Nephron progenitor cell (in vitro differentiated cells): ENCODE measurements at places on chromosomes 1 and 21.

- H3K4me3 ChIP-seq = no peak overlapping the region
- peaks cover 4% of the 10 kb centered on the region for H3K4me1 ChIP-seq
- H3K27ac ChIP-seq = no peak overlapping the region
- no peaks in the 10 kb centered on the region for H3K36me3 ChIP-seq
- H3K27me3 ChIP-seq = no peaks in the 10 kb centered on the region
Observed at GRCh38 chr1:115783311-115783710, 14.8 kb upstream of the CASQ2 start.

- H3K36me3 ChIP-seq = no peaks in the 10 kb centered on the region
- H3K27ac ChIP-seq = no peak overlapping the region
- no peaks in the 10 kb centered on the region for H3K27me3 ChIP-seq
- H3K4me1 ChIP-seq = no peaks in the 10 kb centered on the region
- DNase-seq = no peak
Observed at GRCh38 chr1:173269490-173270230, 62.5 kb upstream of the TNFSF4 start.

- H3K4me1 ChIP-seq = peaks cover 40% of the 10 kb centered on the region
- DNase-seq = no peak
- no peak overlapping the region for H3K4me3 ChIP-seq
- no peak overlapping the region for H3K27ac ChIP-seq
- peaks cover 13% of the 10 kb centered on the region for H3K27me3 ChIP-seq
- H3K36me3 ChIP-seq = no peaks in the 10 kb centered on the region
Observed at GRCh38 chr1:24437631-24438396, 22.2 kb downstream of the NIPAL3 start.

DNA sequence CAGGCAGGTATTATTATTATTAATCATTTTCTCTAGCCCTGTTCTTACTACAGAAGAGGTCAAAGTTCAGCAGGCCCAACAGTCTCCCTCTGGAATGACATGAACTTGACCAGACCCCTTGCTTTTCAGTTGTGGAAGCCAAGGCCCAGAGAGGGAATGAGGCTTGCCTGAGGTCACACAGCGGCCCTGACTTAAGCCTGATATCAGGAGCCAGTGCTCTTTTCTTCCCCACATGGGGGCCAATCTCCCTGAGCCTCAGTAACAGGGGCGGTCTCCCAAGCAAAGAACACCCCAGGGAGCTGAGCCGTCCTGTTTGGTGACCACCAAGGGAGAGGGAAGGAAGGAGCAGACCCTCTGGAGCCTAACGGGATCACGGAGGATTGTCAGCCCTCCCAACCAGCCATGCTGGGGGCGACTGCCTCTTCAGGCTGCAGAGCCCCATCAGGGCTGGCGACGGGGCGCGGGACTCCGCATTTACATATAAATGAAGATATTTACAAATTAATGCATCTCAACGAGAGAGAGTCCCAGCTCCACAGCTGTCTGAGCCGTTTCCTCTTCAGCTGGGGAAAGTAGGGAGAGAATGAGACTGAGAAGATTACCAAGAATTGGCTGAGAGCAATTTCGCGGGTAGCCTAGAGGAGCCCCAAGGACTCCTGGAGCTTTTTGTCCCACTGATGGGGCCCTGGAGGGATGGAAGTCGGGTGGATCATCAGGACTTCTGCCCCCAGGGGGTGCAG lies 186.1 kb upstream of the KLHDC7A start:
- peaks cover 74% of the 10 kb centered on the region for H3K27me3 ChIP-seq
- H3K4me1 ChIP-seq = peaks cover 32% of the 10 kb centered on the region
- no peak overlapping the region for H3K4me3 ChIP-seq
- H3K27ac ChIP-seq = no peak overlapping the region

DNA sequence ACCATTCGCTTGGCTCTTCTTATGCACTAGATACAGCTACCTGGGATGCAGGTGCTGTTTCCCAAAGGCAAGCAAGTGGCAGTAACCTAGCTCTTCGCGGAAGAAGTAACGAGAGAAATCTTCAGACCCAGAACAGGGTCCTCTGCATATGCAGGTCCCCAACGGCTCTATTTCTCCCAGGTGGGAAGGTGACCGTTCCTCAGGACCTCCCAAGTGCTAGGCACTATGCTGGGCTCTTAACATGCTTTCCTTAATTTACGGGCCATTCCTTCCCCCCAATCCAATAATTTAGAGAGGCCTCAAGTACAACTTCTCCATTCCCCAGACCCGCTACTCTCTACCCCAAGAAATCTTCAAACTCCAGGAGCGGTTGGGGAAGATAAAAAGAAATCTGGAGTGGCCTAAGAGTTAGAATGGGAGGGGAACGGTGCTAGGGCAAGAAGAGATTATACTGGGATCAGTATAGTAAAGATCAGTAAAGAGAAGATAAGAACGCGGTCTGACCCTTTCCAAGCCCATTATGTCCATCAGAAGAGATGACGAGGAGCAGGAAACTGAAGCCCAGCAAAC lies 410 bp downstream of the TXNDC12 start:
- peaks cover 25% of the 10 kb centered on the region for H3K36me3 ChIP-seq
- H3K27me3 ChIP-seq = peaks cover 3% of the 10 kb centered on the region
- peak overlapping the region; percentile 97 for H3K4me3 ChIP-seq
- peaks cover 52% of the 10 kb centered on the region for H3K4me1 ChIP-seq
- H3K27ac ChIP-seq = peak overlapping the region; percentile 84
- DNase-seq = no peak

DNA sequence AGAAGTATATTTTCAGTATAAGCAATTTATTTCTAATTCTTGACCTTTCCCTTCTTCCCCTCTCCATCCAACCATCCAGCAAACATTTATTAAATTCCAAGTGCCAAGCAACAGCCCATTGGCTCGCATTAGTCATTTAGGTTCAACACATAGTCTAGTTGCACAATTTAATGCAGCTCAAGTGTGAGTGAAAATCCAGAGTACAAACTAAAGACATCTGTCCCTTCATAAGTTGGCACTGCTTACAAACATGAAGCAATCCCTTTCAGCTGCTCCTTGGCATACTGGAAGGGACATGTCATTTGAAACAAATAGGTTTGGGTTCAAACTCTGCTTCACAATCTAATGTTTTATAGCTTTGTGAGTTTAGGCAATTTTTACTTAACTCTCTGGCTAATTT lies 10.7 kb downstream of the CASQ2 start:
- peaks cover 3% of the 10 kb centered on the region for H3K27me3 ChIP-seq
- peaks cover 33% of the 10 kb centered on the region for H3K4me1 ChIP-seq
- H3K4me3 ChIP-seq = no peak overlapping the region
- DNase-seq = no peak

GRCh38 chr1:99180915-99181314 lies 83.4 kb upstream of the PLPPR4 start:
- H3K27ac ChIP-seq = no peak overlapping the region
- no peak overlapping the region for H3K4me3 ChIP-seq
- no peaks in the 10 kb centered on the region for H3K36me3 ChIP-seq

DNA sequence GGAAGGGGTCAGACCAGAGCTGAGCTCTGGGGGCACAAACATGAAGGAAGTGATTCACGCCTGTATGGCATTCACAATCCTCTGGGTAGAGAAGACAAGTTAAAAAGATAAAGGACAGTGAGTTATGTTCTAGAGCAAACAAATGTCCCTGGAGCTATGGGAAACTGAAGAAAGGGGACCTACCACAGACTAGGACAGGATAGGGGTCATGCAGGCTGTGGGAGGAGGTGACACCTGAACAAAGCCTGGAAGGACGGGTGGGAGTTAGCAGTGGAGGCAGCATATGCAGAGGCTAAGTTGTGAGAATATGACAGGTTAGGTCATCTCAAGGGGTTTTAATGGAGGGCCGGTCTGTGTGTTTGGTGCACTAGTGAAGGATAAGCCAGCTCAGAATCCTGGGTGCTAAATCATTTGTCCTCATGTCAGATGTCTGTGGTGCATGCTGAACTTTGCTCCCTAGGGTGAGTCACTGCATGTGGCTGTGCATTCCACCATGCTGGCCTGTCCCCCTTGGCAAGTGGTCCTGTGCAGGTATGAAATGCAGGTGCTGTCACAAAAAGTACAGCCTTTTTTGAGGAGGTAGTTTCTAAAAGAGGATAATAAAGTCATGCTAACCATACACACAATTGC lies 28.5 kb downstream of the TNN start:
- H3K4me1 ChIP-seq = no peaks in the 10 kb centered on the region
- peaks cover 14% of the 10 kb centered on the region for H3K27me3 ChIP-seq
- H3K4me3 ChIP-seq = no peak overlapping the region
- no peak for DNase-seq

GRCh38 chr1:244796719-244797406 lies 38.6 kb upstream of the COX20 start:
- H3K36me3 ChIP-seq = no peaks in the 10 kb centered on the region
- no peak overlapping the region for H3K4me3 ChIP-seq
- peak; percentile 70 for DNase-seq
- no peak overlapping the region for H3K27ac ChIP-seq
- peaks cover 5% of the 10 kb centered on the region for H3K27me3 ChIP-seq

DNA sequence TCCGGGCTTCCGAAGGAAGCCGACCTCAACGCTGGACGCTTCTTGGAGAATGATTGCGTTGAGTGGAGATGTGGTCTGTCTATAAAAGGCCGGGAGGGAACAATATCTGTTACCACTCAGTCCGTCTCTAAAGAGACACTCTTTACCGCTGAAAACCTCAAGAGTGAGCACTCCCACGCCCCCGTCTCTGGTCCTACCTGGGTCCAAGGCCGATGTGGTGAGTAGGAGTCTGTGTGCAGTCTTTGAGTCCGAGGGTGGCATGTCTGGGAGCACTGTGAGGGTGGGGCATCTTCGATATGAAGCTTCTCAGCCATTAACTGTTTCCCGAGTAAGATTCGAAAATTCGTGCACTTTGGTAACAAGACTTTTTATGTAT lies 576 bp downstream of the ZFP69 start:
- peak overlapping the region; percentile 22 for H3K27ac ChIP-seq
- no peak for DNase-seq
- peak overlapping the region; percentile 86 for H3K4me3 ChIP-seq
- peaks cover 22% of the 10 kb centered on the region for H3K4me1 ChIP-seq
- peaks cover 46% of the 10 kb centered on the region for H3K36me3 ChIP-seq

- H3K27me3 ChIP-seq = peaks cover 7% of the 10 kb centered on the region
- H3K4me1 ChIP-seq = peaks cover 46% of the 10 kb centered on the region
- H3K36me3 ChIP-seq = peaks cover 7% of the 10 kb centered on the region
- no peak for DNase-seq
- H3K4me3 ChIP-seq = no peak overlapping the region
Observed at GRCh38 chr1:207069858-207070506, 16.9 kb downstream of the PFKFB2 start.

DNA sequence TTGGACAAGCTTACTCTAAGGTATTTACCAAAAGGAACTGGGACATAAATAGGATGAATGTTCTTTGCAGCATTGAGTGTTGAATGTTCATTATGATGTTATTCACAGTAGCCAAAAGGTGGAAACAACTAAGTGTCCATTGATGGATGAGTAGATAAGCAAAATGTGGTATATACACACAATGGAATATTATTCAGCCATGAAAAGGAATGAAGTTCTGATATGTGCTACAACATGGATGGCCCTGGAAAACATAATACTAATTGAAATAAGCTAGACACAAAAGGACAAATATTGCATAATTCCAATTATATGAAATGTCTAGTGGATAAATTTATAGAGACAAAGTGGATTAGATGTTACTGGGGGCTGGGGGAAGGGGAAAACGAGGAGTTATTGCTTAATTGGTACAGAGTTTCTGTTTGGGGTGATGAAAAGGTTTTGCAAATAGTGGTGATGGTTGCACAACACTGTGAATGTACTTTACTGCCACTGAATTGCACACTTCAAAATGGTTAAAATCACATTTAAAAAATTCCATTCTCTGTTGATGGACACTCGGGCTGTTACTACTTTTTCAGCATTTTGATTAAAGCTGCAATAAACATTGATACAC lies 2.9 kb downstream of the MTARC1 start:
- no peak for DNase-seq
- H3K36me3 ChIP-seq = peaks cover 18% of the 10 kb centered on the region
- H3K27ac ChIP-seq = no peak overlapping the region
- no peak overlapping the region for H3K4me3 ChIP-seq

GRCh38 chr1:75438355-75438754 lies 172.6 kb downstream of the SLC44A5 start:
- no peaks in the 10 kb centered on the region for H3K36me3 ChIP-seq
- H3K27me3 ChIP-seq = no peaks in the 10 kb centered on the region
- peaks cover 4% of the 10 kb centered on the region for H3K4me1 ChIP-seq
- H3K4me3 ChIP-seq = no peak overlapping the region
- no peak for DNase-seq
- H3K27ac ChIP-seq = no peak overlapping the region

DNA sequence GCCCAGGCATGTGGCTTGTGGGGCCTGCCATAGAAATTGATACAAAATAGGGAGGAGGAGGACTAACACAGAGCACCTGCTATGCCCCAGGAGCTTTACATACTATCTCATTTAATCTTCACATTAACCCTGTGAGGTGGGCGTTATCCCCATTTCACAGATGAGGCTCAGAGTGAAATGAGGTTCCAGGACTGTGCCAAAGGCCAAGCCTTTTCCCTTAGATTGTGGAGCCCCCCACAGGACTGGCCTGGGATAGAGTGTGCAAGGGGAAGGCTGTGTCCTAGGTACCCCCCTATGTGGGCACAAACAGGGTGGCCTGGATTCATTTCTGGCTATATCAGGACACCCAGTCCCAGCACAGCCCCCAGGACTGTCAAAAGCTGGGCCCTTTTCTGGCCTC lies 2.2 kb upstream of the DDOST start:
- H3K36me3 ChIP-seq = peaks cover 12% of the 10 kb centered on the region
- no peak for DNase-seq
- H3K27me3 ChIP-seq = no peaks in the 10 kb centered on the region
- H3K4me3 ChIP-seq = peak overlapping the region; percentile 42
- H3K27ac ChIP-seq = peak overlapping the region; percentile 42
- peaks cover 31% of the 10 kb centered on the region for H3K4me1 ChIP-seq

GRCh38 chr1:23825762-23826522 lies 713 bp upstream of the HMGCL start:
- H3K4me1 ChIP-seq = peaks cover 16% of the 10 kb centered on the region
- H3K27me3 ChIP-seq = peaks cover 9% of the 10 kb centered on the region
- DNase-seq = no peak
- no peak overlapping the region for H3K27ac ChIP-seq

GRCh38 chr1:4309676-4310320 lies 344.6 kb upstream of the AJAP1 start:
- peaks cover 4% of the 10 kb centered on the region for H3K36me3 ChIP-seq
- peak overlapping the region; percentile 74 for H3K27ac ChIP-seq
- no peak overlapping the region for H3K4me3 ChIP-seq
- no peaks in the 10 kb centered on the region for H3K4me1 ChIP-seq
- no peak for DNase-seq

DNA sequence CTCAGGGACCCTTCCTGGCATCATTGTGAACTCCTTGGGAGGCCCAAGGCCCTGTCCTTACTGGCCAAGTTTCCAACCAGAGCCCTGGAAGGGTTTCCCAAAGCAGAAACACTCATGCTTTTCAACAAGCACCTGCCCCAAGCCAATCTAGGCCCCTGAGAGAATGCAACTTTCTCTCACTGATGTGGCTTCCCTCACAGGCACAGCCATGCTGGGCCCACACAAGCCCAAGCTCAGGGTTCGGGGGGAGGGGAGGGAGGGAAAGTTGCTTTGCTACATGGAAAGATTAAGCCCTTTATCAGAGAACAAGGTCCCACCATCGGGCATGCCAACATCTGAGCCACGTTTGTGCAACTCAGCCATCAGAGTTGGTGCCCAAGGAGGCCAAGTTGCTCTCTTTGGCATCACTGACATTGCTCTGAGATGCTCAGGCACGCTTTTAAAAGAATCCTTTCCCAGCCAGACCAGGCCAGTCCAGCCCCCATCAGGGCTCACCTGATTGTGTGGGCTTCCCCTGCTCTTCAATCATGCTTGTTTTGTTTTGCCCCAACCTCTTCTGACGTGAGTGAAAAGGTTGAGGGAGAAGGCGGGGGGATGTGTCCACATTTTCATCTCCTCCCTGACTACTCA lies 43.5 kb downstream of the RIMS3 start:
- no peaks in the 10 kb centered on the region for H3K36me3 ChIP-seq
- no peak for DNase-seq
- H3K4me3 ChIP-seq = no peak overlapping the region
- H3K27me3 ChIP-seq = peaks cover 2% of the 10 kb centered on the region
